Cardiac fibroblast (primary cell): ENCODE measurements at places on chromosomes 6 and 20.
A peak's percentile ranks its signal among the peaks of the same experiment; 100 is the strongest.

- DNase-seq, result no peak
These were observed 28.9 kb downstream of the TREML1 start for GRCh38 chr6:41125282-41125681.

- no peak for DNase-seq
These were observed 91.0 kb downstream of the NCR2 start for GRCh38 chr6:41426438-41426851.

- peak; percentile 77 for DNase-seq
These were observed 72.1 kb downstream of the RSPO3 start for GRCh38 chr6:127190552-127190951.

DNA sequence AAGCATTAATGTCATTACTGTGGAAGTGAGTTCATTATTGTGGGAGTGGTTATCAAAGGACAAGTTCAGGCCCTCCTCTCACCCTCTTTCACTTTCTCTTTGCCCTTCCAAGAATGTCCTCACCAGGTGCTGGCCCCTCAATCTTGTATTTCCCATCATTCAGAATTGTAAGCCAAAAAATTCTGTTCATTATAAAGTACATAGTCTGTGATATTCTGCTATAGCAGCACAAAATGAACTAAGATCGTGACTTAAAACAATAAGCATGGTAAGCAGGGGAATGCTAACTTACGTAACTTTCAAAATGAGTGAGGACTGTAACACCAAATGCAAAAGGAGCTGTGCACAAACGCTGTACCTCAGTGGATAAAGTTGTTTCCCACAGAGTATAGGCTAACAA, 515.7 kb upstream of the BTBD3 start:
- DNase-seq, result no peak

GRCh38 chr6:117423754-117424153, 2.0 kb downstream of the ROS1 start:
- DNase-seq, result no peak

- DNase-seq, result no peak
These were observed 14.7 kb upstream of the TRIM26 start for GRCh38 chr6:30227763-30228487.

- DNase-seq, result no peak
These were observed 190.2 kb downstream of the GRM1 start for GRCh38 chr6:146219101-146219500.

GRCh38 chr20:14336686-14337085, 726 bp downstream of the FLRT3 start:
- peak; percentile 22 for DNase-seq

DNA sequence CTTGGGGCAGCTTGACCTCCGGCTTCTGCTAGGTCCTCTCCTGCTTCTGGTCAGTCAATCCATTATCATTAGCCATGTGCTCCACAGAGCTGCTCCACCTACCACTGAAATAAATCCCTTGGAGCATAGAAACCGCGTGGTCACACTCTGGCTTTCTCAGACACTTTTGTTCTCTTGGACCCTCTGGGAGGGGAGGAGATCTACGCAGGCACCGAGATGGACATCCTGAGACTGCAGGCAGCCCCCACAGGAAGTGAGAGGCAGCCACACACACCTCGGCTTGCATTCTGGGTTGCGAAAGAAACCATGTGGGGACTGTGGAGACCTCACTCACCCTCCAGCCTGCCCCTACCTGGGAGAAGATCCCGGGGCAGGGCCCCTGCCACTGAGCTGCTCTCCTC, 79.5 kb downstream of the FYN start:
- no peak for DNase-seq

DNA sequence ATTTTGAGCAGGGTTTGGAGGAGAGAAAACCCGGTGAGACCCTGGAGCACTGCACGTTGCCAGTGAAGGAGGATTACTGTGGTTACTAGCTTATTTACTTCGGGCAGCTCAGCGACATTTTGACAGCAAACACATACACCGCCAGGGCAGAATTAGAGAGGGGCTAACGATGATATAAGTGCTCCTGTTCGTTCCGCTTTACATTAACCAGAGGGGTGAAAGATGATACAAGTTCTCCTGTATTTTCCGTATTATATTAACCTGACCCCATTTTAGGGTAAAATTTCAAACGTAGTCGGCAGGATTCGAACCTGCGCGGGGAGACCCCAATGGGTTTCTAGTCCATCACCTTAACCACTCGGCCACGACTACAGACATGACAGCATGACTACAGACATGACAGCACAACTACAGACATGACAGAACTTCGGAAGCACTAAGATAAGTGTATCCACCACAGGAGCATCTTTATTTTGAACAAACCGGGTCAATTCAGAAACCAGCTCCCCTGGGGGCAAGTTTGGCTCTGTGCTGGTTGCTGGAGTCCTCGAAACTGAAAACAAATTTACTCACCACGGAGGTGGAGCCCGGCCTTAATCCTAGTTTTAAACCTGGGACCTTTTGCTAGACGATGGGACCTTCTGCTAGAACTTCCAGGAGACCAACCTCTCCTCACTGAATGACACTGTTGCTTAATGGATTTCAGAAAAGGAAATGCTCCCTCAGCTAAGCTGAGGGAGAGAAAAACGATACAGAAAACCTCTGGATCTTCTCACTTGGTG, 80.4 kb upstream of the ZNF184 start:
- peak; percentile 20 for DNase-seq

- DNase-seq, result peak; percentile 98
These were observed at the start of gene CTNNBL1 for GRCh38 chr20:37693635-37694626. CTNNBL1 (plus strand) TSS chr20:37694030; CDS start chr20:37694123, 93 bp downstream.

- DNase-seq, result no peak
These were observed 52.2 kb downstream of the MYH7B start for GRCh38 chr20:35007891-35008290.
